ENCODE measurements at places on chromosomes 11 and 22.

DNA sequence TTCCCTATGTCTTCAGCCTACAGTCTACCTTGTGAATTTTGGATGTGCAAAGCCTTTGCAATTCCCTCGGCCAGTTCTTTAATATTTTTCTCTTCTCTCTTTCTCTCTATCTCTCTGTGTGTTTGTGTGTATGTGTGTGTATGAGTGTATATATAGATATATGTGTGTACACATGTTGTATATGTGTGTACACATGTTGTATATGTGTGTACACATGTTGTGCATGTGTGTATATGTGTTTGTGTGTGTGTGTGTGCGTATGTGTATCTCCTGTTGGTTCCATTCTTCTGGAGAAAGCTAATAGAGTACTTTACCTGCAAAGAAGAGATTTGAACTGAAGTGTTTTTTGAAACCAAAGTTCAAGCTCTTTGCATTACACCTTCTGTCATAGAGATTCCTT, 155.0 kb downstream of the LUZP2 start:
- DNase-seq, result no peak

GRCh38 chr11:134751031-134751585, 339.1 kb upstream of the B3GAT1 start:
- DNase-seq, result no peak

- DNase-seq, result no peak
Observed at GRCh38 chr11:119144825-119145486, 3.9 kb upstream of the ABCG4 start.

DNA sequence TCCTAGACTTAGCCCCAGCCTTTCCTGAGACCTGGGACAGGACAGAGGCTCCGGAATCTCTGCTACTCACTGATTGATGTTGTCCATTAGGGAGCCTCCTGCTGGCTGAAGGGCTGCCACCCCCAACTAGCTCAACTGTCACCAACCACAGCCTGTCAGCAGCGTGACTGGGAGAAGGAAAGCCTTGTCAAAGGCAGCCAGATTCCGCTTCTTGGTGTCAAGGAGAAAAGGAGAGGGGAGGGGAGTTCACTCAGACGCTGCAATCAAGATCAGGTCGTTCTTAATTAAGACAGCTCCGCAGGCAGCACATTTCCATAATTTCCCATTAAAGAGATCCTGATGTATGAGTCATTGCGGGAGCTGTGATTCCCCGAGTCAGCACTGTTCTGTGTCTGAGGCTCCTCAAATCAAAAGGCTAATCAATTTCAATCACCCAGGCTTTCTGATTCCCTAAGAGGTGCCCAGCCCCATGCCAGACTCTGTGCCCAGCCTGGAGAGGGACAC, 152.8 kb upstream of the ZBED5 start:
- DNase-seq, result no peak

DNA sequence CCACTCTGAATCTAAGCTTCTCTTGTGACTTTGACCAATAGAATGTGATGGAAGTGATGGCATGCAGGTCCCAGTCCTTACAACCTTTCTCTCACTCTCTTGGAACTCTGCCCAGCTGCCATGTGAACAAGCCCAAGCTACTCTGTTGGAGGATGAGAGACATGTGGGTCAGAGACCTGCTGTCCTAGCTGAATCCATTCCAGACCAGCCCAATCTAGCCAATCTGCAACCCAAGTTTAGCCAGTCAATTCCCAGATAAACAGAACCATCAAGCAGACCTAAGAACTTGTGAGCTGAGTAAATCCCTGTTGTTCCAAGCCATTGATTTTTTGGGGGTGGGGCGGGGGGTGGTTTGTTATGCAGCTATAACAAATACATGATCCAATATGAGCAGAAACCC, 69.2 kb upstream of the GRK3 start:
- DNase-seq, result no peak
